ENCODE measurements at places on chromosomes 2 and 18. TPM values are rescaled to one million over a fixed set of nuclear protein-coding genes. Genes with fewer than 3 reads are reported as not detected.

DYNC2LI1 gene
- total RNA-seq, result 31.0 TPM

MALL gene
- total RNA-seq, result 5.4 TPM

PAIP2B gene
- 10.3 TPM for total RNA-seq

BCL2 gene
- total RNA-seq, result 8.5 TPM

GRHL1 gene
- total RNA-seq, result 9.7 TPM

COLEC12 gene
- total RNA-seq, result 70.5 TPM

AQP12A gene
- not detected for total RNA-seq

COL4A3 gene
- not detected for total RNA-seq

SP140 gene
- total RNA-seq, result 0.54 TPM

PRSS56 gene
- total RNA-seq, result 0.09 TPM

ANKRD30B gene
- not detected for total RNA-seq

SCYGR7 gene
- not detected for total RNA-seq

- H3K27ac ChIP-seq, result no peak overlapping the region
- no peaks in the 10 kb centered on the region for H3K36me3 ChIP-seq
- peaks cover 3% of the 10 kb centered on the region for H3K4me1 ChIP-seq
- DNase-seq, result no peak
- no peak overlapping the region for H3K4me3 ChIP-seq
- H3K27me3 ChIP-seq, result peaks cover 48% of the 10 kb centered on the region
Observed at GRCh38 chr18:48195787-48196186, 213.4 kb downstream of the ZBTB7C start.

- H3K4me3 ChIP-seq, result no peak overlapping the region
- no peak overlapping the region for H3K27ac ChIP-seq
- H3K27me3 ChIP-seq, result no peaks in the 10 kb centered on the region
- H3K36me3 ChIP-seq, result no peaks in the 10 kb centered on the region
- peaks cover 20% of the 10 kb centered on the region for H3K4me1 ChIP-seq
Observed at GRCh38 chr18:42475157-42475556, 520.1 kb downstream of the PIK3C3 start.

- H3K4me3 ChIP-seq, result no peak overlapping the region
- H3K27ac ChIP-seq, result no peak overlapping the region
- no peaks in the 10 kb centered on the region for H3K27me3 ChIP-seq
- peaks cover 14% of the 10 kb centered on the region for H3K4me1 ChIP-seq
Observed at GRCh38 chr18:68427951-68428401, 286.9 kb downstream of the TMX3 start.

DNA sequence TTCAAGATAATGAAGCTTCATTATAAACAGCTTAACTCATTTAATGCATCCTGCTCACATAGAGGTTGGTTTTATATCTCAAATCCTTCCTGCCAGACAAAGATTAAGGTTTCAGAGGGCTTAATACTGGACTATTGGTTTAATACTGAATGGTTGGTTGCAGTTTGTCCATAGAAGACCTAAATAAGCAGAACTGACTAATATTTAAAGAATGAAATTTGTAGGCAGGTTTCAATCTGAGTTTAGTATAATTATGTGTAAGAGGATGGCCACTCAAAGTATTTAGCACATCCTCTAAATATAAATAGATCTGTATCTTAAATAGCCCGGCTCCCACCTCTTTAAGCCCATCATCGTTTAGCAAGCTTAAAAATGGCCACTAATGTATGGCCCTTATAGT is 92.5 kb downstream of the EPB41L5 start:
- H3K4me3 ChIP-seq, result no peak overlapping the region
- no peak for DNase-seq
- H3K27me3 ChIP-seq, result no peaks in the 10 kb centered on the region
- H3K4me1 ChIP-seq, result peaks cover 20% of the 10 kb centered on the region
- peaks cover 21% of the 10 kb centered on the region for H3K36me3 ChIP-seq
- no peak overlapping the region for H3K27ac ChIP-seq

GRCh38 chr2:61775956-61776570 is 77.8 kb downstream of the FAM161A start:
- no peak overlapping the region for H3K27ac ChIP-seq
- peaks cover 39% of the 10 kb centered on the region for H3K27me3 ChIP-seq
- DNase-seq, result no peak
- H3K36me3 ChIP-seq, result no peaks in the 10 kb centered on the region

DNA sequence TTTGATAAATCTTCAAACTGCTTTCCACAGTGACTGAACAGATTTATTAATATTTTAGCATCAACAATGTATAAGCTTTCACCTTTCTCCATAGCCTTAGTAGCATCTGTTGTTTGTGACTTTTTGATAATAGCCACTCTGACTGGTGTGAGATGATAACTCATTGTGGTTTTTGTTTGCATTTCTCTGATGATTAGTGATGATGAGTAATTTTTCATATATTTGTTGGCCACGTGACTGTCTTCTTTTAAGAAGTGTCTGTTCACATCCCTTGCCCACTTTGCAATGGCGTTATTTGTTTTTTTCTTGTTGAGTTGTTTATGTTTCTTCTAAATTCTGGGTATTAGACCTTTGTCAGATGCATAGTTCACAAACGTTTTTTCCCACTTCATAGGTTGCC is 952.9 kb downstream of the TRIB2 start:
- no peak overlapping the region for H3K27ac ChIP-seq
- H3K4me1 ChIP-seq, result no peaks in the 10 kb centered on the region
- no peak for DNase-seq

DNA sequence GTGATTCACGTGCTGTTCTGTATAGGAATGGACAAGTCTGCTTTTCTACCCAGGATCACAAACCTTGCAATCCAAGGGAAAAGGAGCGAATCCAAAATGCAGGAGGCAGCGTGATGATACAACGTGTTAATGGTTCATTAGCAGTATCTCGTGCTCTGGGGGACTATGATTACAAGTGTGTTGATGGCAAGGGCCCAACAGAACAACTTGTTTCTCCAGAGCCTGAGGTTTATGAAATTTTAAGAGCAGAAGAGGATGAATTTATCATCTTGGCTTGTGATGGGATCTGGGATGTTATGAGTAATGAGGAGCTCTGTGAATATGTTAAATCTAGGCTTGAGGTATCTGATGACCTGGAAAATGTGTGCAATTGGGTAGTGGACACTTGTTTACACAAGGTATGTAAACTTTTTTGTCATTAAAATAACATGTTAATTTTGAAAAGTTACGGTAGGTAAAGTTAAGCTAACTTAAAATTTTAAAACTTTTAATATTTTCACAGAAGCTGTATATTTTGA is 33.0 kb downstream of the PPM1B start:
- no peaks in the 10 kb centered on the region for H3K27me3 ChIP-seq
- no peak for DNase-seq
- H3K27ac ChIP-seq, result no peak overlapping the region
- H3K4me1 ChIP-seq, result no peaks in the 10 kb centered on the region
- H3K4me3 ChIP-seq, result no peak overlapping the region

DNA sequence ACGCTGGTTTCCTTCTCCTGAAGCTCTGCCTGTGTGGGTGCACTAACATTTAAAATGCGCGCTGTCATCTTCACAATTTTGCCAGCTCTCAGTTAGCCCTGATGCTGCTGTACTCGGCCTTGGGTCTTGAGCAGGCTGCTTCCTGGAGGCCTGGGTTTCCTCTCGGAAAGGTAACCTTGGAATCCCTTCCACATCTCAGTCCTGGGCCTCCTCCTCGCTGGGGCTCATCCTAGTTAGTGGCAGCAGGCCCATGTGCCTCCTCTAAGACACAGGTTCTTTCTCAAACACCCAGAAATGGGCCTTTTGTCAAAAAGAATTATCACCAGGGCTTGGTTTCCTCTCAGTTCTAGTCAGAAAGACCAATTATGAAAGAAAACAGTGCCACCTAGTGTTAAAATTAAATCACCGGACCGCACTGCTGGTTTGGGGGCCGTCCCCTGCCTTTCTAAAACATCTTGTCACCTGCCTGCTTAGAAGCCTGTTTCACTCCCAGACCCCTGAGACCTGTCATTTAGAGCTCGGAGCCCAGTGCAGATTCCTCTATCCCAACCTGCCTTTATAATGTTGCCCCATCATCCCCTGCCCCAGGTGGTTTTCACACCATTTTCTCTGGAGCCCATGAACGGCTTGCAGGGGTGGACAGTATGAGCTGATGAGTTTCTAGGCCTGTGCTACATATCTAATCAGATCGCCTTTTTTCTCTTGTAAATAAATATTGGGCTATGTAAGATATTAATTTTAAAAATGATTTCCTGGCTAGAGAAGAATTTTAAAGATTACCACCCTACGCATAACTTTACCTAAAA is 42.4 kb downstream of the HK2 start:
- no peaks in the 10 kb centered on the region for H3K27me3 ChIP-seq
- H3K36me3 ChIP-seq, result peaks cover 25% of the 10 kb centered on the region
- DNase-seq, result no peak
- peak overlapping the region; percentile 74 for H3K27ac ChIP-seq

GRCh38 chr2:240579771-240580614 is 6.5 kb upstream of the CAPN10 start:
- no peak overlapping the region for H3K4me3 ChIP-seq
- no peak for DNase-seq

DNA sequence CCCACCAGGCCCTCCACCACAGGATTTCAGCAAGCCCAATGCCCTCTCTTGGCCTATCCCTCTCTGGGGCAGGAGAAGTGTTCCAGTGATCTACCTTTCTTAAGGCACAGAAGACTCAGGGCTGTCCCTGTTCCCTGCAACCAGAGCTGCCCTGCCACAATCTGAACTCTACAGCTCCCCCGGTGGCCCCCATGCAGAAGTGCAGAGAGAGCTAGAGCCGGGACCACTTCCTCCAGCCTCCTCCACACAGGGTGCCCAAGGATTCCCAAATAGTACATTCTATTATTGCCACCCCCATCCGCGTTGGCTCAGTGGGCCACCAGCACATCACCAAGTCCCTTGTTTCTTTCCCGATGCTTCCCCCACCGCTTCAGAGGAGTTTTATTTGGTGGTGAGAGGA is 114.8 kb upstream of the PTPRM start:
- peaks cover 19% of the 10 kb centered on the region for H3K4me1 ChIP-seq
- no peaks in the 10 kb centered on the region for H3K27me3 ChIP-seq
- no peak overlapping the region for H3K27ac ChIP-seq
- no peaks in the 10 kb centered on the region for H3K36me3 ChIP-seq
- no peak overlapping the region for H3K4me3 ChIP-seq

DNA sequence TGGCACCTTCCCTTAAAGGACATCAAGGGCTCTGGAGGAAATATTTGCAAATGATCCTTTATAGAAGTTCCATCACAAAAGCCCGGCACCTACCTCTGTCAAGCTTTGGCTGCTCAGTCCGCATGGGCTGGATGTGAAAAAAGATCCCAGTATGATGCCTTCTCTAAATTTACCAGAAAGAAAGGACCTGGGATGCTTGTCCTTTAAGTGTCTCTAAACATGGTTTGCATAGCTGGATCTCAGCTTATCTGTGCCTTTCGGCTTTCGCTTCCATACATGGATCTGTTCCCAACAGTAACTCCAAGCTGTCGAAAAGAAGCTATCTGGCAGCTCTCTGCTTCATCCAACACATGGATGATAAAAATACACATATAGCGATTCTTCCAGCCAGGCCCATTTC is 60.4 kb upstream of the SLC8A1 start:
- no peaks in the 10 kb centered on the region for H3K27me3 ChIP-seq
- peaks cover 20% of the 10 kb centered on the region for H3K4me1 ChIP-seq
- peak overlapping the region; percentile 50 for H3K27ac ChIP-seq
- no peak overlapping the region for H3K4me3 ChIP-seq

GRCh38 chr2:136818839-136819238 is 53.5 kb downstream of the THSD7B start:
- DNase-seq, result no peak
- H3K27me3 ChIP-seq, result peaks cover 24% of the 10 kb centered on the region
- H3K27ac ChIP-seq, result no peak overlapping the region
- no peaks in the 10 kb centered on the region for H3K36me3 ChIP-seq
- no peak overlapping the region for H3K4me3 ChIP-seq

DNA sequence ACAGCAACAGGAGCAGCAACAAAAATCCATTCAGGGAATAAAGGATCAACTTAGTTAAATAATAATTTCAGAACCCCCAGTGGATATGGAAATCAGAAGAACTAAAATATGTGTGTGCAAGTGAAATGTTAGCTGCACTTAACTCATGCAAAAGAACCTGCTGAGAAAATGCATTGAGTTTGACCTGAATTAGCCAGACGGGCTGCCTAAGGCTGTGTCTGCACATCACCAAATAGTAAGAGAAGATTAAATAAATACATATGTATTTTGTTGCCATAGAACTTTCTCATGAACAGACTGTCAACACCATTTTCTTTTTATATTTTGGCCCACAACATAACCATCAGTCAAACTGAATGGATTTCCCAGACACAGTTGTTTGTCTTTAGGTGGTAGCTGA is 262.0 kb upstream of the PIK3C3 start:
- H3K36me3 ChIP-seq, result no peaks in the 10 kb centered on the region
- no peak overlapping the region for H3K27ac ChIP-seq
- no peak overlapping the region for H3K4me3 ChIP-seq
- DNase-seq, result no peak
- no peaks in the 10 kb centered on the region for H3K27me3 ChIP-seq

- no peaks in the 10 kb centered on the region for H3K27me3 ChIP-seq
- H3K27ac ChIP-seq, result no peak overlapping the region
- H3K4me3 ChIP-seq, result no peak overlapping the region
- H3K4me1 ChIP-seq, result peaks cover 3% of the 10 kb centered on the region
- H3K36me3 ChIP-seq, result no peaks in the 10 kb centered on the region
- DNase-seq, result no peak
Observed at GRCh38 chr2:113172721-113173541, 840 bp upstream of the PSD4 start.

DNA sequence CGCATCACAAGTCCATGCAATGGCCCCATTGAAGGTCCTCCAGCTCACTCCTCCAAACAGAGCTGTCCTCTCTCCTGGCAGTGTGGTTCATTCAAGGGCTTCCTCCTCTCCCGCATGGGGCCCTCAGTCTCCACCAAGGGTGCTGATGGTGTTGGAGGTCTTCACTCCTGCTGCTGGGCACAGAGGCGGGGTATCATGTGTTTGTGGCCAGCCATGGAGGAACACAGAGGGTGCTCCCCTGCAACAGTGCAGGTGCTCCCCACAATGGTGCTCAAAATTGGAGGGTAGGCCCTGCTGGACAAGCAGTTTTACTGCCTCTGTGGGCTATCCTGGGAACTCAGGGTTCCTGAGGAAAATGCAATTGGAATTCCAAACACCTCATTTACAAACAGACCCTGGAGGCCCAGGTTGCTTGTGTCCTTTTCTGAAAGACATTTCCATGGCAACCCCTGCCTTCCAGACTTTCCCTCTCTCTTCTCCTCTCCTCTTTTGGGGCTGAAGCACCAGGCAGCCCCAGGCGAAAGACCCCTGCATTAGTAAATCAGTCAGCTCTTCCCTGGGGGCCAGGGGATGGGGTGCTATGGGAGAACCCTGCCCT is 256.0 kb downstream of the HAUS1 start:
- peaks cover 18% of the 10 kb centered on the region for H3K4me1 ChIP-seq
- no peak for DNase-seq
- no peaks in the 10 kb centered on the region for H3K27me3 ChIP-seq

DNA sequence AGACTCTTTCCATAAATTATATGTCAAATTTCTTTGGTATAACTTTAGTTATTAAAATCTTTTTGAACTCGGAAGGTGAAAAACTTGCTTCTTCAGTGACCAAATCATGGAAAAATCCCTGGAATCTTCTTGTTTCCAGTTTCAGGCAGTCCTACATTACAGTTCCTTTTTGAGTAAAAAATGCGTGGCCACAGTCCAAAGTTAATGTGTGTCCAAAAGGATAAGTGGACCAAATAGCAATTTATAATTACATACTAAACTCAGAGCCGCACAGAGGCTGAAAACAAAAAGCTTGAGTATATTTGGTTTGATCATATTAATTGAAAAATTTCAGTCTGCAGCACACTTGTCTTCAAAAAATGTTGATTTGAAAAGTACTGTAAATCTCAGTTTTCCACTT is 28.4 kb upstream of the DYNC2LI1 start:
- no peaks in the 10 kb centered on the region for H3K36me3 ChIP-seq
- H3K27me3 ChIP-seq, result no peaks in the 10 kb centered on the region
- no peak for DNase-seq

GRCh38 chr2:125696560-125696959 is 959.4 kb upstream of the GYPC start:
- no peak for DNase-seq
- H3K27me3 ChIP-seq, result no peaks in the 10 kb centered on the region
- no peak overlapping the region for H3K4me3 ChIP-seq
- H3K36me3 ChIP-seq, result no peaks in the 10 kb centered on the region
- peaks cover 7% of the 10 kb centered on the region for H3K4me1 ChIP-seq

All from mesothelial cell of epicardium (in vitro differentiated cells).